Activated T-cell treated with anti-CD3 and anti-CD28 coated beads, Interleukin-2, amount 50 U/mL, for 4 hours (primary cell): ENCODE measurements at places on chromosomes 6 and 20. TPM values are rescaled to one million over a fixed set of nuclear protein-coding genes. Genes with fewer than 3 reads are reported as not detected.

DNA sequence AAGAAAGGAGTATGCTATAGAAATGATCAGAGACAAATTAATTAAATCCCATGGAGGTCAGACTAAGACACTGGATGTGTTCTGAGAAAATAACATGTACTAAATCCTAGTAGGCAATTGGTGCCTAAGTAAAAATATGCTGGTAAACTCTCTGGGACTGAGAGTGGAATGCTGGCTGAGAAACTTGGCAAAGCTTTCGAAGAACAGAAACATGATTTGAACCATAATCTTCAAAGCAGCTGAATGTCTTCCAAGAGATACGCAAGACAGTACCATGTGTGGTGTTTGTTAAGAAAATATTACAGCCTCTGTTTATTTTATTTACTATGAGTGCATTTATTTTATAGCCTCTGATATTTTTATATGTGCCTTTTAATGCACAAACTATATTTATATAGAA, 55.2 kb downstream of the EFHC1 start:
- DNase-seq, result no peak

The JARID2 gene
- total RNA-seq, result 43.6 TPM

The RSPH4A gene
- 0.43 TPM for total RNA-seq

- no peak for DNase-seq
Observed at GRCh38 chr6:3913077-3913957, 64.1 kb downstream of the FAM50B start.

DNA sequence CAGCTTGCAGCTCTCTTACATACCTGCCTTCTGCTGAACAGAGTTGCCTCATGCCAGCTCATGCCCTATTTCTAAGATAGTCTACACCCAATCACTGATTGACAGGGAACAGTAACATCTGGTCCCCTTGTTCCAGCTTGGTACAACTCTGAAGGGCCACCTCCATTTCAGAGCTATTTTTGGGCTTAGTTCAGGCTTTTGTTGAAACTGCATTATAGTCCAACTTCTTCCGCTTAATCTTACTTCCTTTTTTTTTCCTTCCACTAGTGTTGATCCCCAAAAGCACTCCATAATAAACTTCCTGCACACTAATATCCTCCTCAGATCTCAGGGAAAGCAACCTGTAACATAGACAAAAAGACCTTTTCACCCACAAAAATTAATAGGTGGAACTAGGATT, 65.7 kb upstream of the TNFRSF21 start:
- no peak for DNase-seq

The MEI4 gene
- not detected for total RNA-seq

GRCh38 chr6:157724960-157725741, 97.9 kb upstream of the SNX9 start:
- no peak for DNase-seq
